Stimulated activated CD8-positive, alpha-beta memory T cell treated with anti-CD3 and anti-CD28 coated beads, Interleukin-2, amount 100 ng/mL, for 1 hour (primary cell): ENCODE measurements at places on chromosomes 7 and 10.

DNA sequence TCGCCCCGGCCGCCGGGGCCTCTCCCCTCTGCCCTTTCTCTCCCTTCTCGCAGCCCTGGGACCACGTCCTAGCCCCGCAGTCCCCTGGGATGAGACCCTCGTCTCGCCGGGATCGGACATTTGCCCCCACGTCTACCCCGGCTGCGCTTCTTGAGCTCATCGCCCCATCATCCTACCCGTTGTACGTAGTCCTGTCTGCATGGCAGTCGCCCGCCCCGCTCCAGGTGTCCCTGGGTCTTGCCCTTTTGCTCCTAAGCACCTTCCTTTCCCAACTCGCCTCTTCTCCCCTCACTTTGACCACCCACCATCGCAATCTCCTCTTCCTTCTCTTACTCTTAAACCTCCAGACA lies 582 bp downstream of the TPST1 start:
- DNase-seq, result no peak

- DNase-seq, result no peak
Measured at GRCh38 chr10:15743443-15743842, 23.7 kb upstream of the ITGA8 start.

- no peak for DNase-seq
Measured at GRCh38 chr7:111982804-111983203, 223.4 kb downstream of the DOCK4 start.

DNA sequence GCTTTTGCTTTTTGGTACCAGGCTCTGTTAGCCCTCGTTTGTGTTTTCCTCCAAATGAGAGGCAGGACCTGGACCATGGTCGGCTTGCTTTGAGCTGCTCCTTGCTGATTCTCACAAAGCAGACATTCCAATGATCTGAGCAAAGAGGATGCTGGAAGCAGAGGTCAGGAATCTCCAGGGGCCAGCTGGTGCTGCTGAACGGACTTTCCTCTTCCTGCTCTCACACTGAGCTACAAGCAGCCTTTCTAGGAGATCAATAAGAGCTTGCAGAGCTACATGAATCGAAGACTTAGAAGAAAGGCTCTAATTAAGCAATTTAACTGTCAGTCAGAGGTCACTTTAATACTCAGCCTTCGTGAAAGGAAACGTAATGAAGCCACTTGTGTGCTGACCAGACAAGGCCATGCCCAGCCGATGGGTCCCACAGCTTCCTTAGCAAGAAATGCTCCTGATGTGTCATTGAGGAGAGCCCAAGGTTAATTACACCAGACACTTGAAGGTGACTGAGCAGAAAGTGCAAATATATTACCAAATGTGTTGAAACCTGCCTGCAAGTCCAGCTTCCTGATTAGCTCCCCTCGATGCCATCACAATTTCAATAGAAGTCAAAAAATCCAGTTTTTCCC lies 151.3 kb upstream of the RSU1 start:
- DNase-seq, result no peak

DNA sequence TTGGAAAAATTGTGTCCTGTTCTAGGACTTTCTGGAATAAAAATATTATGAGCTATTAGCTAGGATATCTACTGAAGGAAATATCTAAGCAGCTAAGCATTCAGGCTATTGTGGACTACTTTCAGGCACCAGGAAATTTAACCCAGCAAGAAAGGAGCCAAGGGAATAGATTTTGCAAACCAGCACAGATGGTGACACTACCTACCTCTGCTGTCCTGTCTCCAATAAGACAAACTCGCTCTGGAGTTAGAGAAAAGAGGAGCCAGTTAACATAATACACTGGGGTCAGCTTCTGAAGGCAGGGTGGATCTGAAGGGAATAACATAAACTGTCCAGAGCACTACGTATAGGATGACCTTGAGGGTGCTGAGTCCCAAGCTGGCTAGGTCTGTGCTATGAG lies 223.7 kb upstream of the PRSS58 start:
- DNase-seq, result no peak

GRCh38 chr10:3067859-3068179 lies 471 bp downstream of the PFKP start:
- DNase-seq, result no peak

GRCh38 chr7:92695308-92696261 lies 105.4 kb upstream of the FAM133B start:
- no peak for DNase-seq

- DNase-seq, result no peak
Measured at GRCh38 chr10:10125676-10126075, 892.0 kb upstream of the CELF2 start.
